ENCODE measurements at places on chromosomes 6 and 20.

DNA sequence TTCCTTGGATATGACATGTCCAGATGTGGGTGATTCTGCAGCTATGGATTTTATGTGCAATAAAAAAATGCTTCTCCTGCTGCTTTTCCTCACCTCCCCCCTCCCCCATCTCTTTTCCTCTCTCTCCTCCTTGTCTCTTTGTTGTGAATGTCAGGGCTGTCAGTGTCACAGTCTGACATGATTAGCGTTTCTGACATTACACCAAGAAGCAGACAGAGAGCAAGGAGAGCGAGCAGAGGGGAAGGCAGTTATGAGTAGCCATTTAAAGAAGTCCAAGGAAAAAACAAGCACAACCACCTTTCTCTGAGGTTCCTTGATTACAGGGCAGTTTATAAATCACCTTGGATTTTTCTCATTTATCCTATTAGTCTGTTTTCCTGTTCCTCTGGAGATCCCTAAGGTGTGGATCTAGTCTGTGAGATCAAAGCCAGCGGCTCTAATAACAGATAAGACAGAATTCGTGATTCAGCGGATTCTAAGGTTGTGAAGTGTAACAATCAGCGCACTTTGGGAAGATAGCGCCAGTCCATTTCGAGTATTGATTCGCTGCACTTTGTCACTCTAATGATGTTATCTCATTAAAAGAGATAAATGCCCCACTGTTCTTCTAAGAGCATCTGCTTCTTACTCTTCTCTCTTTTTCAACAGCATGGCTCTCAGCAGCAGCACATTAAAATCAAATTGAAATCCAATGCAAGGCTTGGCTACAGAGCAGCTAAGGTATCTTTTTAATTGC is 101.4 kb downstream of the BACH2 start:
- no peak for DNase-seq

DNA sequence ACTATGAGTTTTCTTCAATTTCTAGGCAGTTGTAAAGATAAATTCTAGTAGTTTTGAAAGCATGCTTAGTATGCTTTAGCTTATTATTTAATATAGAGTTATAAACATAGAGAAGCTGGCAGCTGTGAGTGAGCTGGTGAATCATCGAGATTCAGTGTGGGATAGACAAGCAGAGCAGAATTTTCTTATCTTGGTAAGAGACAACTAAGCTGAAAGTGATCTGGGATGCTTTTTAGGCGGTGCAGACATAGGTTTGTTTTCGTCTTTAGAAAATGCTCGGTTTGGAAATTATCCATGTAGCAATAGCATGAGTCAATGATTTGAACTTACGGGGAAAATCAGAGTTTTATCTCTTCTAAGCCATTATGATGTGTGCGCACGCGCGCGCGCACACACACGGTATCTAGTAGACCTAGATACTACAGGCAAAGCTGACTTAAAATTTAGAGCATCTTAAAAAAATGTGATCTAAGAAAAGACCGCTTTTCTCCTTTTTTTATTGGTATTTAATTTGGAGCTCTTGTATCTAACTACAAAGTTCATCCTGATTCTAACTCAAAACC is 128.3 kb upstream of the MAP3K7 start:
- DNase-seq = no peak

GRCh38 chr6:116411284-116411623 is 40.5 kb downstream of the DSE start:
- no peak for DNase-seq

- no peak for DNase-seq
Measured at GRCh38 chr6:126461045-126461444, 121.1 kb downstream of the CENPW start.

DNA sequence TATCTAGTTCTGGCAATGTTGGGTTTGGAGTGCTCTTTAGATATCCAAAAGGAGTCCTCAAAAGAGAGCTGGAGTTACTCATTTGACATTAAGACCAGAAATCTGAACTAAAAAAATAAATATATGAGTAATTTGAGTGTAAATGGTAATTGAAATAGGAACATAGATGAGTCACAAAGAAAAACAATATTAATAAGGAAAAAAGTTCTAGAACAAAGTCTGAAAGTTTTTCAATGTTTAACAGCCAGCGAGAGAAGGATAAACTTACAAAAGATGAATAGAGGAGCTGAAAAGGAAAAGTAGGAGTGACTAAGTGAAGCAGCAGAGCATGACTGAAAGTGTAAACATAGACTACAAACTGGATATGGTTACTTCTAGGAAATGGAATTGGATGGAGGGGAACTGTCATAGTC is 46.8 kb downstream of the EPM2A start:
- DNase-seq = no peak

GRCh38 chr20:64169091-64169560 is 4.9 kb downstream of the MYT1 start:
- DNase-seq = no peak

DNA sequence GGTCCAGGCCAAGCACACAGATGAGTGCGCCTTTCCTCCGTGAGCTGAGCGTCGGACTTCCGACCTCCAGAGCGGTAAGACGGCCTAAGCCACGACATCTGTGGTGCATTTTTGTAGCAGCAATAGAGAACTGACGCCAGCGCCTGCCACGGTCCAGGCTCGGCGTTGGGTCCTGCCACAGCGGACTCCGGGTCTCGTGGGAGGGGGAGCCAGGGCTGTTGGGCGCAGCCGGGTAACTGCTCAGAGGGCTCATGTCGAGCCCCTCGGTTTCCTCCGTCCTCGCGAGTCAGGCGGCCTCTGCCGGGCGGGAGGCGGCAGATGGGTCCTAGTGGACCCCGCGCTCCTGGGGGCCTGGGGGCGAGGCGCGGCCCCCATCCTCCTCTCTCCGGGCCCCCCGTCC is 216.1 kb downstream of the QKI start:
- DNase-seq = no peak

DNA sequence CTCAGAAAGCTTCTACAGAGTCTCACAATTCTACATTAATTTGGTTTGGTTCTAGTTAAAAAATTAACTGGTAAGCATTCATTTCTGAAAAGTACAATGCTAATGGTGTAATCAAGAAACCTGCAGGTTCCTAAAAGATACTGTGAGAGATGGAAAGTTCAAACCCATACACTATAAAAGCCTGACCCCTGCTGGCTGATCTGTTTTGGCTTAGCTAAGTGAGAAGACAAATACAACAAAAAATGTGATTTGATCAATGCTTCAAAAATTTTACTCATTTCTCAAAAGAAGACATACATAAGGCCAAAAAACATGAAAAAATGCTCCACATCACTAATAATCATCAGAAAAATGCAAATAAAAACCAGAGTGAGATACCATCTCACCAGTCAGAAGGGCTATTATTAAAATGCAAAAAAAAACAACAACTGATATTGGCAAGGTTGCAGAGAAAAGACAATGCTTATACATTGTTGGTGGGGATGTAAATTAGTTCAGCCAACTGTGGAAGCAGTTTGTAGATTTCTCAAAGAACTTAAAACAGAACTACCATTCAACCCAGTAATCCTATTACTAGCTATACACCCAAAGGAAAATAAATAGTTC is 102.8 kb downstream of the MOXD1 start:
- DNase-seq = no peak

GRCh38 chr6:38907264-38907663 is 141.3 kb upstream of the GLP1R start:
- DNase-seq = no peak

DNA sequence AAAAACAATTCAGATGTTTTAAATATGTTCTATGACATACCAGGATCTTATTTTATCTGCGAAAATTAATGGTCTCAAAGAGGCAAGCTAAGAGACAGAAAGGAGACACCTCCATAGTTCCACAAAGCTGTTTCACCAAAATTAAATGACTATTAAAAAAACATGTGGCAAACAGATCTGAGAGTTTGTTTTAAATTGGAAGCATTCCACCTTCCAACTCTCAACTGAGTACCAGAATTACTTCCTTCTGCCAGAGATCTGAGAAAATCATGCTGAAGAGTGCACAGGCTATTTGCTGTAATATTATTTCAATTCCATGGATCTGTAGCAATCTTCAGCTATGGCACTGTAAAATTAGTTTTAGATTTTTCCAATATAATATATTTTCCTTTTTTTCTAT is 669.5 kb upstream of the MARCKS start:
- no peak for DNase-seq

GRCh38 chr6:36025932-36026327 is 1.5 kb upstream of the SLC26A8 start:
- DNase-seq = peak; percentile 43

- no peak for DNase-seq
Measured at GRCh38 chr6:158789115-158789917, 29.9 kb downstream of the EZR start.

GRCh38 chr20:47479093-47479492 is 22.6 kb upstream of the NCOA3 start:
- DNase-seq = no peak

- no peak for DNase-seq
Measured at GRCh38 chr6:25844518-25844917, 12.7 kb upstream of the SLC17A1 start.

DNA sequence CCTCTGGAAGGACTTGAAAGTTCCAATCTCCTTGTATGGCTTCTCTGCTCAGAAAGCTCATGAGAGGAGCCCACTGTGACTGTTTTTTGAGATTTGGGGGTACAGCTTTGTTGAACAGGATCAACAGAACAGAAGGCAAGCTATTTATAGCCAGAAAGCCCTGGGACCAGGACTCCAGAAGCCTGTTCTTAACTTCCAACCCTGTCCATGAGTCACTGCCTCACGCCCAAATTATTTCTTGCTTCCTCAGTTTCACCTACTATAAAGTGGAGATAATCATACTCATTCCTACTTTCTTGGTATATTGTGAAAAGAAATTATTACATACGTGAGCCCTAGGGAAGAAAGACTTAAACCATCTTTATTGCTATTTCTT is 100.9 kb upstream of the MARCKS start:
- DNase-seq = no peak

DNA sequence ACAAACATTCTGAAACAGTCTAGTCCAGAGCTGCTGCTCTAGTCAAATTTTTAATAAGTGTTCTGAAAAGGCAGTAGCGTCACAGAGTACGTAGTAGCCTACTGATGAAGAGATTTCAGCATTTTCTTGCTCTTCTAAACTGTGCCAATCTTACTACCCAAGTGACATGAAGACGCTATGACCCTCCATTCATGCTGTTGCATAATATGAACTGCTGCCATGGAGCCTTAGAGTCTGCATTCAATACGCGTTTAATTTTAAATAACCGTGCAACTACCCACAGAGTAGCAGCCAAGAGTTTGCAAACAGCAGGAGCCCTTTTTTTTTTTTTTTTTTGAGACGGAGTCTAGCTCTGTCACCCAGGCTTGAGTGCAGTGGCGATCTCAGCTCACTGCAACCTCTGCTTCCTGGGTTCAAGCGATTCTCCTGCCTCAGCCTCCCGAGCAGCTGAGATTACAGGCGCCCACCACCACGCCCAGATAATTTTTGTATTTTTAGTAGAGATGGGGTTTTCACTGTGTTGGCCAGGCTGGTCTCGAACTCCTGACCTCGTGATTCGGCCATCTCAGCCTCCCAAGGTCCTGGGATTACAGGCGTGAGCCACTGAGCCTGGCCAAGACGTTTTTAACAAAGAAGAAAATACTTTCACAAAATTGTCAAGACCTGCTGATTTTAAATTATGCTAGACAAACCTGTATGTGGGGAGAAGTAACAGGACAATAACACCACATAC is 44.3 kb downstream of the EZR start:
- DNase-seq = no peak

DNA sequence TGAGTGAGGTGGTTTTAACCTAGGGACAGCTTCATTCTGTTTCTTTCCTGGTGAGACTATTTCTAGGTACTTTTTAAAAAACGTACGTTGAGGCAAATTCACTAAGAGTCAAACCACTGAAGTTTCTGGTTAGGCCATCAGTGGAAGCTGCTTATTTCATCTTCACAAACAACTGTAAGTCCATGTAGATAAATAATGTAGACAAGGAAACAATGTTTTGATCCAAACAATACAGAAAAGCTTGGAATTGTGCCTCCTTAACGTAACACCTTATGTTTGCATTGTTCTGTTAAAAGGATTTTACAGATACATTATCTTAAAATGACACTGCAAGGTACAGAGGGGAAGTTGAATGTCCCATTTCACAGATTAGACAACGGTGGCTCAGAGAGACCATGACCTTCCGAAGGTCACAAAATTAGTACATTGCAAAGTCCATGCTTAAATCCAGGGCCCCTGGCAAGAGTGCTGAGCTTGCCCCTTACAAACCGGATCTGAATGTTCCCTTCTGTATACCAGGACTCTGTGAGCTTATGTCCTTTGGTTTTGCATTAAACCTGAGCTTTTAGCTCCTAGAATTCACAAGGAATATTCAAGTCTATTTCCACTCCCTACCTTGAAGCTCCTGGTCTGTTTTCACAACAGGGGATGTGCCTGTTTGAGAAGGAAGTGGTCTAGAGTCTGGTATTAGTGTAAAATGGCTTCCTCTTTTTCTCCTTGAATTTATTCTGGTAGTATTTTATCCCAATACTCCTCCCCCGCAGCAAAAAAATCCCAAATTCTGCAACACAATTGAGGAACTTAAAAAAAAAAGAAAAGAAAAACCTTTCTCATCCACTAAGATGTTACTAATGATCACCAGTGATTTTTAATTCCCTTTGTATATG is 28.9 kb upstream of the ZNF217 start:
- no peak for DNase-seq
